ENCODE measurements at places on chromosomes 3 and 15.

GRCh38 chr3:130048726-130049125, 32.9 kb upstream of the ALG1L2 start:
- H3K4me3 ChIP-seq = no peak overlapping the region
- no peak overlapping the region for H3K27ac ChIP-seq
- no peaks in the 10 kb centered on the region for H3K27me3 ChIP-seq
- H3K4me1 ChIP-seq = no peaks in the 10 kb centered on the region
- no peak for DNase-seq

- H3K4me1 ChIP-seq = peaks cover 12% of the 10 kb centered on the region
- peaks cover 8% of the 10 kb centered on the region for H3K27me3 ChIP-seq
- no peak for DNase-seq
- H3K27ac ChIP-seq = no peak overlapping the region
- H3K36me3 ChIP-seq = peaks cover 5% of the 10 kb centered on the region
These were observed 26.1 kb upstream of the ZNF280D start for GRCh38 chr15:56759450-56759845.

GRCh38 chr3:185063431-185063830, 89.4 kb downstream of the C3orf70 start:
- no peak overlapping the region for H3K4me3 ChIP-seq
- H3K27ac ChIP-seq = no peak overlapping the region
- DNase-seq = no peak
- H3K4me1 ChIP-seq = no peaks in the 10 kb centered on the region
- H3K27me3 ChIP-seq = peaks cover 3% of the 10 kb centered on the region

GRCh38 chr3:64806668-64807605, 119.1 kb upstream of the ADAMTS9 start:
- H3K27me3 ChIP-seq = no peaks in the 10 kb centered on the region
- DNase-seq = no peak
- no peaks in the 10 kb centered on the region for H3K36me3 ChIP-seq
- H3K4me3 ChIP-seq = no peak overlapping the region

GRCh38 chr3:3714572-3714971, 84.7 kb upstream of the LRRN1 start:
- no peak overlapping the region for H3K4me3 ChIP-seq
- no peak overlapping the region for H3K27ac ChIP-seq
- H3K36me3 ChIP-seq = no peaks in the 10 kb centered on the region
- DNase-seq = no peak
- H3K4me1 ChIP-seq = no peaks in the 10 kb centered on the region

- DNase-seq = no peak
- no peaks in the 10 kb centered on the region for H3K27me3 ChIP-seq
- no peak overlapping the region for H3K27ac ChIP-seq
- peaks cover 10% of the 10 kb centered on the region for H3K4me1 ChIP-seq
These were observed 6.6 kb upstream of the ICE2 start for GRCh38 chr15:60485365-60486055.

DNA sequence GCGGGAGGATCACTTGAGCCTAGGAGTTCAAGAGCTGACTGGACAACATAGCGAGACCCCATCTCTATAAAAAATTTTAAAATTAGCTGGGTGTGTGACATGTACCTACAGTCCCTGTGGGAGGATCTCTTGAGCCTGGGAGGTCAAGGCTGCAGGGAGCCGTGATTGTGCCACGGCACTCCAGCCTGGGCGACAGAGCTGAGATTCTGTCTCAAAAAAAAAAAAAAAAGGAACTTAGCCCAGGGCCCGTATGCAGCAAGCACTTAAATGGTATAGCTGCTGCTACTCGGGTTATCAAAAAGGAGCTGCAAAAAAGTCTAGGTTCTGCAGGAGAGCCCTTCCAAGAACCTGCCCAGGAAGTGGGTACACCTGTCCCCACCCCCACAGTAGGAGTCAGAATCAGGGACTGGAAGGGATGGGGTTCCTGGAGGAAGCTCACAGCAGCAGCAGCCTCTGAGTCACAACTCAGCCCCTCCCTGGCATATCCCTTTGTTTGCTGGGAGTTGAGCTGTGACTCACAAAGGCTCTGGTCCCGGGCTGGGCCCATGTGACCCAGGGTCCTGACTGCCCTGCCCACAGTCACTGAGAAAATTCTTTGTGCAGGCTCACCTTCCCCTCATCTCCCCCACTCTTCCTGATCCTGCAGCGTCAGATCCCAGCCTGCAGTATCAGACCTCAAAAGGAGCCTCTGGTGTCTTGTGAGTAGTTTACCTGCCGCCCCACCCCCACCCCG, at the start of gene SPATA12:
Gene SPATA12, plus strand, starts transcription at position 576 of the 733 bp plus-strand sequence. CDS start 13,031 bp downstream, outside the sequence.
- H3K36me3 ChIP-seq = no peaks in the 10 kb centered on the region
- H3K4me1 ChIP-seq = no peaks in the 10 kb centered on the region
- H3K27me3 ChIP-seq = peaks cover 2% of the 10 kb centered on the region
- DNase-seq = no peak
- no peak within 1 kb of the TSS for H3K4me3 ChIP-seq
- H3K27ac ChIP-seq = no peak within 1 kb of the TSS

GRCh38 chr3:22241110-22241509, 490.1 kb upstream of the ZNF385D start:
- no peaks in the 10 kb centered on the region for H3K4me1 ChIP-seq
- no peaks in the 10 kb centered on the region for H3K27me3 ChIP-seq
- no peaks in the 10 kb centered on the region for H3K36me3 ChIP-seq
- no peak for DNase-seq
- H3K4me3 ChIP-seq = no peak overlapping the region

DNA sequence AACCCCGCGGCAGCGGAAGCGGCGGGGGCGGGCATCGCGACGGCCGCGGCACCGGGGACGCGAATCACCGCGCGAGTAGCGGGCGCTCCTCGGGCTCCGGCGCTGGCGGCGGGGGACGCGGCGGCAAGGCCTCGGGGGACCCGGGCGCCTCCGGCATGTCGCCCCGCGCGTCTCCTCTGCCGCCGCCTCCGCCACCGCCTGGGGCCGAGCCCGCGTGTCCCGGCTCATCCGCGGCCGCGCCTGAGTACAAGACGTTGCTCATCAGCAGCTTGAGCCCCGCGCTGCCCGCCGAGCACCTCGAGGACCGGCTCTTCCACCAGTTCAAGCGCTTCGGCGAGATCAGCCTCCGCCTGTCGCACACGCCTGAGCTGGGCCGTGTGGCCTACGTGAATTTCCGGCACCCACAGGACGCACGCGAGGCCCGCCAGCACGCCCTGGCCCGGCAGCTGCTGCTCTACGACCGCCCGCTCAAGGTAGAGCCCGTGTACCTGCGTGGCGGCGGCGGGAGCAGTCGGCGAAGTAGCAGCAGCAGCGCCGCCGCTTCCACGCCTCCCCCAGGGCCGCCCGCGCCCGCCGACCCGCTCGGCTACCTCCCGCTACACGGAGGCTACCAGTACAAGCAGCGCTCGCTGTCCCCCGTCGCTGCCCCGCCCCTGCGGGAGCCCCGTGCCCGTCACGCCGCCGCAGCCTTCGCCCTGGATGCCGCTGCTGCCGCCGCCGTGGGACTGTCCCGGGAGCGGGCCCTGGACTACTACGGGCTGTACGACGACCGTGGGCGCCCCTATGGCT, 675 bp downstream of the RBM15B start:
- H3K4me1 ChIP-seq = peaks cover 66% of the 10 kb centered on the region
- peaks cover 44% of the 10 kb centered on the region for H3K36me3 ChIP-seq
- peak; percentile 33 for DNase-seq
- no peaks in the 10 kb centered on the region for H3K27me3 ChIP-seq
- peak overlapping the region; percentile 86 for H3K27ac ChIP-seq

Measured in activated T-helper 1 cell treated with anti-CD3 and anti-CD28 coated beads, Interleukin-12 subunit alpha, Interleukin-12 subunit beta, Interleukin-2, Interleukin-4 antibody, amounts not matched to agents 30 ng/mL and 10 ng/mL and 1 ng/mL, durations not matched to agents 14 hours and 24 hours and 36 hours (primary cell).